ENCODE measurements at places on chromosomes 13 and 19. TPM values are rescaled to one million over a fixed set of nuclear protein-coding genes. Genes with fewer than 3 reads are reported as not detected.

GRCh38 chr19:41783612-41784011 is 12.8 kb upstream of the CEACAM3 start:
- peaks cover 8% of the 10 kb centered on the region for H3K4me1 ChIP-seq
- H3K27me3 ChIP-seq, result peaks cover 12% of the 10 kb centered on the region
- DNase-seq, result no peak
- no peak overlapping the region for H3K27ac ChIP-seq
- no peaks in the 10 kb centered on the region for H3K36me3 ChIP-seq

GRCh38 chr19:35253316-35254286 is 4.8 kb downstream of the LSR start:
- H3K4me3 ChIP-seq, result no peak overlapping the region
- peaks cover 27% of the 10 kb centered on the region for H3K4me1 ChIP-seq
- peaks cover 17% of the 10 kb centered on the region for H3K36me3 ChIP-seq
- no peak overlapping the region for H3K27ac ChIP-seq
- no peak for DNase-seq

DNA sequence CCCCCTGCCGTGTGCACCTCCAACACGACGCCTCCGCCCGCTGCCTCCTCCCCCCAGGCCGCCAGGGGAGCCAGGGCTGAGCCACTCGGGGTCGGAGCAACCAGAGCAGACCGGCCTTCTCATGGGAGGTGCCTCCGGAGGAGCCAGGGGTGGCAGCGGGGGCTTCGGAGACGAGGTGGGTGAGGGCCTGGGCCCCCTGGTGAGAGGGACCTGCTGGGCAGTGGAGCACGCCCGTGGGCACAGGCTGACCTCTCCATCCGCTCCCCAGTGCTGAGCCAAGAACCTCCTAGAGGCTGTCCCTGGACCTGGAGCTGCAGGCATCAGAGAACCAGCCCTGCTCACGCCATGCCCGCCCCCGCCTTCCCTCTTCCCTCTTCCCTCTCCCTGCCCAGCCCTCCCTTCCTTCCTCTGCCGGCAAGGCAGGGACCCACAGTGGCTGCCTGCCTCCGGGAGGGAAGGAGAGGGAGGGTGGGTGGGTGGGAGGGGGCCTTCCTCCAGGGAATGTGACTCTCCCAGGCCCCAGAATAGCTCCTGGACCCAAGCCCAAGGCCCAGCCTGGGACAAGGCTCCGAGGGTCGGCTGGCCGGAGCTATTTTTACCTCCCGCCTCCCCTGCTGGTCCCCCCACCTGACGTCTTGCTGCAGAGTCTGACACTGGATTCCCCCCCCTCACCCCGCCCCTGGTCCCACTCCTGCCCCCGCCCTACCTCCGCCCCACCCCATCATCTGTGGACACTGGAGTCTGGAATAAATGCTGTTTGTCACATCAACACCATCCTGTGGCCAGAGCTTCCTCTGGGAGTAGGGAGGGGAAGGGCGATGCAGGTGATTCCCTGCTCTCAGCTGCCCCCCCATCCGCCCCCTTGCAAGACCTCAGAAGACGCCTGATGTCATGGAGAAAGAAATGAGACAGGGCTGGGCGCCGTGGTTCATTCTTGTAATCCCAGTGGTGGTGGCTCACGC is 12.0 kb downstream of the BCAM start:
- no peaks in the 10 kb centered on the region for H3K4me1 ChIP-seq
- H3K27ac ChIP-seq, result no peak overlapping the region
- no peak for DNase-seq
- no peak overlapping the region for H3K4me3 ChIP-seq
- no peaks in the 10 kb centered on the region for H3K36me3 ChIP-seq

- DNase-seq, result no peak
- no peaks in the 10 kb centered on the region for H3K36me3 ChIP-seq
- H3K4me3 ChIP-seq, result no peak overlapping the region
- no peaks in the 10 kb centered on the region for H3K27me3 ChIP-seq
- no peak overlapping the region for H3K27ac ChIP-seq
Observed at GRCh38 chr13:80058626-80059025, 282.3 kb downstream of the SPRY2 start.

DNA sequence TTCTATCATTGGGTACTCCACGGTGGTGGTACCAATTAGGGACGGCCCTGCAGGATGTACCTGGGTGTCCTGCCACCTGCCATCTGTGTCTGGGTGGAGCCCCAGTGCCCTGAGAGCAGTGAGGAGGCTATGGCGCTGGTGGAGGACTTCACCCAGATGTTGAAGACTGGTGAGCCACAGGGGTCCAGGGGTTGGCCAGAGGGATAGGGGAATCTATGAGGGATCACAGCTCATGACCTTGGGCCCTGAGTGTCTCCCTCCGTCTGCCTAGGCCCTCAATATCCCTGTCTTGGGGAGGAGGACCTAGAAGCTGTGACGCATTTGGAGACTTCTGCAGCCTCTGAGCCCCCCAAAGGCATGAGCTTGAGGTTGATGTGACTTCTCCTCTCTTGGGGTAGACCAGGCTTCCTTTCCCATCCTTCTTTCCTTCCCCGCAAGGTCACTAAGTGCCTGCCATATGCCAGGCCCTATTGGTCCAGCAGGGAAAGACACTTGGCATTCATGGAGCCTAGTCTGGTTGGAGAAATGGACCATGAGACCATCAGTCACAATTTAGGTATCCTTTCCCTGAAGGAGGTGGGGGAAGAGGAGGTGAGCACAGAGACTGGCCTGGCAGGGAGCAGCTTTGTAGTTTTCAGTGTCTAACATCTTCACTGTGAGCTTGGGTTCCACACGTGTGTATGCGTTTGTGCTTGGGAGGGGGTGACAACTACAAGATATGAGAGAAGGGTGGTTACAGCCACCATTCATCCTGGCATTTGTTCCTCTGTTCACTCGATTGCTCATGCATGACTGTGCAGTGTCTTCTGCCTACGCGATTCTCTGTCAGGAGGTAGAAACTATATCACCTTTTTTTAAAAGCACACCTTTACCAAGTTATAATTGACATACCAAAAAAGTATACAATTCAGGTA is 5.1 kb upstream of the MZF1 start:
- DNase-seq, result no peak
- no peak overlapping the region for H3K4me3 ChIP-seq
- no peaks in the 10 kb centered on the region for H3K27me3 ChIP-seq
- no peak overlapping the region for H3K27ac ChIP-seq
- peaks cover 24% of the 10 kb centered on the region for H3K4me1 ChIP-seq

GRCh38 chr13:113220877-113221276 is 11.5 kb downstream of the CUL4A start:
- peaks cover 3% of the 10 kb centered on the region for H3K4me1 ChIP-seq
- H3K27me3 ChIP-seq, result no peaks in the 10 kb centered on the region
- no peak overlapping the region for H3K4me3 ChIP-seq
- peaks cover 70% of the 10 kb centered on the region for H3K36me3 ChIP-seq
- no peak for DNase-seq

- no peak overlapping the region for H3K4me3 ChIP-seq
- no peaks in the 10 kb centered on the region for H3K27me3 ChIP-seq
- H3K27ac ChIP-seq, result no peak overlapping the region
- H3K4me1 ChIP-seq, result no peaks in the 10 kb centered on the region
- DNase-seq, result no peak
Observed at GRCh38 chr13:43245374-43245964, 222.1 kb downstream of the DNAJC15 start.

GRCh38 chr19:11538232-11539036 is at the start of gene CNN1:
TSS of gene CNN1 (plus strand) at chr19:11538851. CDS start at chr19:11538928, 77 bp downstream.
- H3K27ac ChIP-seq, result no peak within 1 kb of the TSS
- no peaks in the 10 kb centered on the region for H3K27me3 ChIP-seq
- no peak within 1 kb of the TSS for H3K4me3 ChIP-seq
- no peaks in the 10 kb centered on the region for H3K36me3 ChIP-seq
- DNase-seq, result no peak

DNA sequence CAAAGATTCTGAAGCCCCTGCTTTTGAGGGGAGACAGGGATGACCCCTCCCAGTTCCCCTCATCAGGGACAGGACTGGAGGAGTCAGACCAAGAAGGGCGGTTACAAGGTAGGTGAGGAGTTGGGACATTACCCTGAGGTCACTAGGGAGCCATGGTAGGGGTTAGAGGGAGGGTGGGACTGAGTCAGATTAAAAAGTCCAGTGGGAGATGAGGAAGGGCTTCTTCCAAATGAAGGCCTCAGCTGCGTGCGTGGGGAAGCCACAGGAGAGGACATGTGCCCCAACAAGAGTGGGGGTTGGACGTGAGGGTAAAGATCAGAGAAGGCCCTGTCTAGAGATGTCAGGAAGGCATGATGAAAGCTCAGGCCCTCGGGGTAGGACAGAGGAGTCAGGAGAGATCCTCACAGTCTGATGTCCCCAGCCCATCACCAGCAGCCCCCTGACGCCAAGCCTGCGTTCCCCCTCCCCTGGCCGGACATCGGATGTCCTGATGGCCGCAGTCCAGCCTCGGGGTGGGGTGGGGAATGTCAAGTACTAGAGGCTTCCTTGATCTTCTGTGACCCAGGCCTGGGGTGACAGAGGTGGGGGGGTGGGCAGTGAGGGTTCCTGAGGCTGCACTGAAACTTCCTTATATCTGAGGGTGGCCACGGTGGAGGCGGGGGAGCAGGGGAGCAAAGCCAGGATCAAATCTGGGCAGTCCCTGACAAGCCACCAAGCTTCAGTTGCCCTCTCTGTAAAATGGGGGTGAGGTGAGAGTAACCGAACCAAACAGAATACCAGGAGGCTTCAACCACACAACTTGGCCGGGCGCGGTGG is 6.5 kb upstream of the MFSD12 start:
- no peak overlapping the region for H3K27ac ChIP-seq
- H3K36me3 ChIP-seq, result no peaks in the 10 kb centered on the region
- H3K27me3 ChIP-seq, result no peaks in the 10 kb centered on the region
- DNase-seq, result no peak
- no peak overlapping the region for H3K4me3 ChIP-seq
- no peaks in the 10 kb centered on the region for H3K4me1 ChIP-seq

GRCh38 chr13:99821741-99822140 is 149.8 kb downstream of the ZIC5 start:
- no peak overlapping the region for H3K4me3 ChIP-seq
- peaks cover 11% of the 10 kb centered on the region for H3K4me1 ChIP-seq
- no peaks in the 10 kb centered on the region for H3K27me3 ChIP-seq
- no peaks in the 10 kb centered on the region for H3K36me3 ChIP-seq

- H3K27me3 ChIP-seq, result no peaks in the 10 kb centered on the region
- H3K4me3 ChIP-seq, result peak overlapping the region; percentile 75
- peaks cover 28% of the 10 kb centered on the region for H3K36me3 ChIP-seq
- peak overlapping the region; percentile 63 for H3K27ac ChIP-seq
Observed at GRCh38 chr19:17183271-17183761, 31.8 kb upstream of the USE1 start.

DNA sequence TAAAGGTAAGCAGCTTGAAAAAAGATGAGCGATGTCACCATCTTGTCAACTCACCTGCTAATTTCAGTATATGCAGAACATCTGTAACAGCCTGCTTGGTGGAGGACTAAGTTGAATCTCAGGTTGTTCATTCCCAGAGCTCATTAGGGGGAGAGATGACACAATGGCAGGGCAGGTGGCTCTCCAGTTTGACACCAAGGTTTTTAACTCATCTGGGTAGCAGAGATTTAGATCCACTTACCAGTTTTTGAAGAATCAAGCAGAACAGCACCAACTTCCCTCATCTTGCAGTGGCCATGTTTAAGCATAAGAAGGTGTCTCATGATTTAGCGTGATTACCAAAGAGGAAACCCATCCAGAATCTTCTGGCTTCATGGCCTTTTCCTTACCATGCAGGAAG is 168.3 kb downstream of the TSHZ3 start:
- no peak overlapping the region for H3K4me3 ChIP-seq
- H3K36me3 ChIP-seq, result no peaks in the 10 kb centered on the region
- no peak overlapping the region for H3K27ac ChIP-seq
- peaks cover 2% of the 10 kb centered on the region for H3K27me3 ChIP-seq
- no peaks in the 10 kb centered on the region for H3K4me1 ChIP-seq
- DNase-seq, result no peak

DNA sequence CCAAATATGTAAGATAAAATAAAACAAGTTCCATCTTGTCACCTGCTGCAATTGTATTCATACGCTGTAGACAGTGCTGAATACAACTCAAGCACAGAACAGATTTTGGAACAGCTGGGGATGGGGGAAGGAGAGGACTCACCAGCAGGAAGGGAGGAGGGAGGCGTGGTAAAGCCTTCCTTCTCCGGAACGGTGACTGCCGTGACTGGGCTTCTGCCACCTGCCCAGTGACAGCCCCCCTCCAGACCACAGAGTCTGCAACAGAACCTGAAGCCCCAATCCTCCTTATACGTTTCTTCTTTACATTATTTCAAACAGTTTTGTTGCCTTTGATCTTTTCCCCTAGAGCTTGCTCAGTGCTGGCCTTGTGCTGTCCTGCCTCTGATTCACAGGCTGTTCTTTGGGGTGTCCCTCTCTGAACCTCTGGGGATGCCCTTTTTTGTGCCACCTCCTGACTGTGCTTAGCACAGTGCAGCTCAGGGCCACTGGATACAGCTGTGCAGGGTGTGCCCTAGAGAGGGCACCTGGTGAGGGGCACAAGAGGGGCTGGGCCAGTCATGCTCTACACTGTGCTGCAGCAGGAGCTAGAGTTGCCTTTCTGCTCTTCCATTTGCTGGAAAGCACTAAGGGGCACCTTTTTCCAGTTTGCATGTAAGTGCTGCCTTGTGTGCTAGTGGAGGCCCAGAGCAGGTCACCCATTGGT is 213.0 kb downstream of the ZIC5 start:
- no peaks in the 10 kb centered on the region for H3K27me3 ChIP-seq
- H3K4me3 ChIP-seq, result no peak overlapping the region
- no peaks in the 10 kb centered on the region for H3K36me3 ChIP-seq

- H3K4me1 ChIP-seq, result no peaks in the 10 kb centered on the region
- H3K27me3 ChIP-seq, result no peaks in the 10 kb centered on the region
- no peak overlapping the region for H3K27ac ChIP-seq
- H3K4me3 ChIP-seq, result no peak overlapping the region
Observed at GRCh38 chr19:33399081-33399744, 25.7 kb downstream of the CEBPG start.

- H3K4me3 ChIP-seq, result peak overlapping the region; percentile 61
- peaks cover 16% of the 10 kb centered on the region for H3K4me1 ChIP-seq
- H3K36me3 ChIP-seq, result no peaks in the 10 kb centered on the region
- H3K27ac ChIP-seq, result peak overlapping the region; percentile 75
- peak; percentile 17 for DNase-seq
Observed at GRCh38 chr13:42405665-42406390, 133.9 kb downstream of the AKAP11 start.

DNA sequence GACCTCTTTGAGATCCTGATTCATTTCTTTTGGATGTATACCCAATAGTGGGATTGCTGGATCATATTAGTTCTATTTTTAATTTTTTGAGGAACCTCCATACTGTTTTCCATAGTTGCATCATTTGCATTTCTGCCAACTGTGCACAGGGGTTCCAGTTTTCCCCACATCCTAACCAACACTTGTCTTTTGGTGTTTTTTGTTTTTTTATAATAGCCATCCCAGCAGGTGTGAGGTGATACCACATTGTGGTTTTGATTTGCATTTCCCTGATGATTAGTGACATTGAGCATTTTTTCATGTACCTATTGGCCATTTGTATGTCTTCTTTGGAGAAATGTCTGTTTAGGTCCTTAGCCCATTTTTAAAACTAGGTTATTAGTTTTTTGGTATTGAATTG is 18.8 kb upstream of the GPR183 start:
- H3K27ac ChIP-seq, result no peak overlapping the region
- H3K4me3 ChIP-seq, result peak overlapping the region; percentile 2
- H3K4me1 ChIP-seq, result peaks cover 38% of the 10 kb centered on the region
- H3K27me3 ChIP-seq, result no peaks in the 10 kb centered on the region
- DNase-seq, result no peak
- H3K36me3 ChIP-seq, result peaks cover 27% of the 10 kb centered on the region

- peak overlapping the region; percentile 97 for H3K27ac ChIP-seq
- peak; percentile 89 for DNase-seq
- no peaks in the 10 kb centered on the region for H3K27me3 ChIP-seq
- H3K36me3 ChIP-seq, result peaks cover 3% of the 10 kb centered on the region
Observed at GRCh38 chr13:99356262-99357091, 49.3 kb upstream of the GPR183 start.

KBTBD6 gene
- 3.8 TPM for total RNA-seq

LILRB5 gene
- total RNA-seq, result not detected

PEG3 gene
- 0.17 TPM for total RNA-seq
